ENCODE measurements at places on chromosomes 4 and X.

GRCh38 chr4:7295911-7296660 lies 103.7 kb downstream of the SORCS2 start:
- DNase-seq: no peak

DNA sequence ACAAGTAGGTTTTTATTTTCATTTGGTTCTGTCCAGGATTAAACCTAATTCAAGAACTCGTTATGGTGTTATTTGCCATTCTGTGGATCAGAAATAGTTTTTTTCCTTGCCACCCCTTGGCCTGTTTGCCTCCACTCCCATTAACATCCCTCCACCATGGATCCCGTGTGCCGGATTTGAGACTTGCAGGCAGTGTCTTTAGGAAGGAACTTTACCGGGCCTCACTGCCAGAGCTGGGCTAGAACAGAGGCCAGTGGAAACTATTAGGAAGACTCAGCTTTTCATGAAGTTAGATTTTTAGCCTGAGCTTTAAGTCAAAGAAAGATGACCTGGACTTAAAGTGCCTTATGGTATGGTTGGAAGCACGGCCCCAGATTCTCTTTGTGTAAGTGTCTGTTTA lies 2.4 kb downstream of the KLHL2 start:
- no peak for DNase-seq

GRCh38 chr4:11966782-11967181 lies 538.1 kb upstream of the HS3ST1 start:
- no peak for DNase-seq

DNA sequence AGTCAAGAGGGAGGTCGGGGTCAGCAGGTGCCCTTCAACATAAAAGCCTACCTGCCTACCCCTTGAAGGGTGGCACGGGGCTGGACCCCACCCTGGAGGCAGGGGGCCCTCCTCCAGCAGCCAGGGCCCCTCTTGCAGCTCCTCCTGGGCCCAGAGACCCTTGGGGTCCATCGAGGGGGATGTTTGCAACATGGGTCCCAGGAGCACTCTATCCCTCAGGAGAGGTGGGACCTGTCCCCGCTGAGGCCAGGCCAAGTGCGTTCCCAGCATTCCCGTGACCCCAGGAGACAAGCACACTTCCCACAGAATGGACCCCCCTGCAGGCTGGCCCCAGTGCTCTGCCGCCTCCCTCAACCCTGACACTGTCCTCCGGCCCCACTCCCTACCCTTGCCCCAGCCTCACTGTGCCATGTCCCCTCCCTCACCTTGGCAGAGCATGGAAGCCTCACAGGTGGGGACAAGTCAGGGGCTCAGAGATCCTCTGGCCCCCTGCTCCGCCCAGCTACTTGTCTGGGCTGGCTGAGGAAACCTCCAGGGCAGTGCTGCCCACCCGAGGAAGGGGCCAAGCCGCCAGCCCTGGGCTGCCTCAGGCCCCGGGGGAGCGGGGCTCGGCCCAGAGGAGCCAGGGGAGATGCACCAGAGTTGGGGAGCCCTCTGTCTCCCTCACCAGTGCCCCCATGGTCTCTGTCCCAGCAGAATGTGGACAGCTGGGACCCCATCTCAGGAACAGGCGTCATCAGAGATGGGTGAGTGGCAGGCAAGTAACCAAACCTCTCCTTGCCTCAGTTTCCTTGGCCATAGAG lies 2.2 kb downstream of the MXD4 start:
- no peak for DNase-seq

DNA sequence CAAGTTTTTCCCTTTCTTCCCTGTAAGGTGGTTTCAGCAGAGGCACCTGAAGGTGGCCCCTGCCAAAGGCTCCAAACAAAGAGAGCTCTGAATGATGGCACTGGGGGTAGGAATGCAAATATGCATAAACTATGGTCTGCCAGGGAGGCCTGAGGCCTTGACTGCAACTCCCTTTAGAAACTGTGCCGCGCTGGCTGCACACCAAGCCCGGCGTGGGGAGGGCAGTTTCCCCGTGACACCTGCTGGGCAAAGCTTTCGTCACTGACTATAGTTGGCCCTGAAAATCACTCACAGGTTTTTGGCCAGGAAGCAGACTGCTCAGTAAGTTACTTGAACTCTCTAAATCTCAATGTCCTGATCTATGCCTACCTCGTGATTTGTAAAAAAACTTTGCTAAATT lies 97.8 kb upstream of the ATOH1 start:
- no peak for DNase-seq

DNA sequence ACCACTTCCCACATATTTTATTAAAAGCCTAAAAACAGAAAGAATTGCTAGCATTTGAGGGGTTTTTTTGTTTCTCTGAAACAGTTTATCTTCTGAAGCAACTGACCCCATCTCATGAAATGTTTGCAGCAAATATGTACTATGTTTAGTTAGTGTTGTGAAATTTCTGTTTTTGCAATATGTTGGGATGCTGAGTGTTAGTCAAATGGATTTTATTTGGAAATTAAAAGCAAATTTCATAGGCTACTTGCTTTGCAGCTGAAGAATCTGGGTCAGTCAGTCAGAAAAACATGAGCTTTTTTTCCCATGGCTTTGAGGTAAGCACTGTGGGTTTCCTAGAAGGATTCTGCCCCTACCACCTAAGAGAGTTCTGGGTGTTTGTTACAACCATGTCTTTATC lies 184.9 kb upstream of the DKK2 start:
- no peak for DNase-seq

GRCh38 chr4:168486912-168487281 lies 6.6 kb upstream of the DDX60L start:
- DNase-seq: no peak

DNA sequence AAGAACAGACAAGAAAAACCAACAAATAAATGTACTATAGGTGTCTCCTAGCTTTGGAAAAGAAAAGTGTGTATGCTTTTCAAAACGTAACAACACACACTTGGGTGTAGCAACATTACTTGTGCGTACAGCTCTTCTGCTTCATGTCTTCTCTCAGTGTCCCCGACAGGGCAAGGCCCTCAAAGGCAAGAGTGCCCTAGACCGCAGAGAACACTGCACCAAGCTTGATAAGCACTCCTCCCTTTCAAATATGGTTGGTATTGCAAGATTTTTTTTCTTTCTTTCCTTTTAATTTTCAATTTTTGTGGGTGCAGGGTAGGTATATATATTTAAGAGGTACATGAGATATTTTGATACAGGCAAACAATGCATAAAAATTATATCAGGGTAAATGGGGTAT lies 106.8 kb downstream of the EIF4E start:
- no peak for DNase-seq
